ENCODE measurements at places on chromosomes 12 and 14. TPM values are rescaled to one million over a fixed set of nuclear protein-coding genes. Genes with fewer than 3 reads are reported as not detected.

DNA sequence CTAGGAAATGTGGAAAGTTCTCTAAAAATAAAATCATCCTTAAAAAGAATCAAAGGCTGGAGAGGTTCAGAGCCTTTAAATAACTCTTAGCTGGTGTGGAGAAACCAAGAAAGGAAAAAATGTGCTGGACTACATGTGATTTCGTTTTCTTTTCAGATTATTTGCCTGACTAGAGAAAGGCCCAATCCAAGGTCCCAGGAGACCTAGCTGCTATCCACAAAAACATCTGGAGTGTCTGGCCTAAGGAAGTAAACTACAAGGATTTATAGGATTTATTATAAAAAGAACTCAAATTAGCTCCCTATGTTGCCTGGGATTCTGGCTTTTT lies 774 bp upstream of the TMEM30B start:
- DNase-seq: no peak

The SCARB1 gene
- total RNA-seq: 14.7 TPM

DNA sequence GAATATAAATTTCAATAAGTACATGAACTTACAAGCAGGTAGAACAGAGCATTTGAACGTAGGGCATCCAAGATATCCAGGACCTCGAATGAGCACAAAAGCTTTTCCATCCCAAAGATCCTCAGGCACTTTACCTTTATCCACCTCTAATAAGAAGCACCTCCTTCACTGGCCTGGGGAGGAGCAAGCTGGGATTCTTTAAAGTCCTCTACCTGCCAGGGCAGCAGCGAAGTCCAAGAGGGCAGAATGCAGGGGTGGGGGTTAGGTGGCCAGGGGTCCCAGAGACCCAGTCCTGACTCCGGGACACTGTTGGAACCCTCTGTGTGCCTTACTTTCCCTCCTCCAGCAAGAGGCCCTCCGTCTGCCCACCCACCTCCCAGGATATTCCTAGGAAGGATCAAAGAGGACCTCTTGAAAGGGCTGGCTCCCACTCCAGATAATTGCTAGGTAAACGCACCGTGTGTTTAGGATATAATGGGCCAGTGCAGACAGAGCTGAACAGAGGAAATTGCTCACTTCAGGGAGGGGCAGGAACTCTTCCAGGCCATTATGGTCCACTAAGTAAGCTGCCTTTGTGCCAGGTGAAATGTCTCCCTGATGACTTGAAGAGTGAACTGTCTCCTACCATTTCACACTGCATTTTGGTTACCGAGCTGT lies 68.1 kb downstream of the TTC9 start:
- DNase-seq: no peak

- DNase-seq: no peak
Measured at GRCh38 chr12:10221846-10222245, 9.2 kb downstream of the GABARAPL1 start.

- DNase-seq: no peak
Measured at GRCh38 chr12:132481771-132482745, 7.9 kb upstream of the FBRSL1 start.

The ANG gene
- total RNA-seq: 5.1 TPM

The E2F7 gene
- total RNA-seq: 4.6 TPM

The CLEC14A gene
- total RNA-seq: 2.6 TPM

- DNase-seq: no peak
Measured at GRCh38 chr12:48985475-48985897, 7.4 kb downstream of the WNT1 start.

GRCh38 chr12:6452245-6452943 lies 552 bp downstream of the TAPBPL start:
- no peak for DNase-seq

GRCh38 chr12:110223777-110224378 lies 57.2 kb upstream of the ATP2A2 start:
- peak; percentile 83 for DNase-seq

The RGS6 gene
- not detected for total RNA-seq

- DNase-seq: no peak
Measured at GRCh38 chr12:81146228-81147225, 68.6 kb downstream of the ACSS3 start.

DNA sequence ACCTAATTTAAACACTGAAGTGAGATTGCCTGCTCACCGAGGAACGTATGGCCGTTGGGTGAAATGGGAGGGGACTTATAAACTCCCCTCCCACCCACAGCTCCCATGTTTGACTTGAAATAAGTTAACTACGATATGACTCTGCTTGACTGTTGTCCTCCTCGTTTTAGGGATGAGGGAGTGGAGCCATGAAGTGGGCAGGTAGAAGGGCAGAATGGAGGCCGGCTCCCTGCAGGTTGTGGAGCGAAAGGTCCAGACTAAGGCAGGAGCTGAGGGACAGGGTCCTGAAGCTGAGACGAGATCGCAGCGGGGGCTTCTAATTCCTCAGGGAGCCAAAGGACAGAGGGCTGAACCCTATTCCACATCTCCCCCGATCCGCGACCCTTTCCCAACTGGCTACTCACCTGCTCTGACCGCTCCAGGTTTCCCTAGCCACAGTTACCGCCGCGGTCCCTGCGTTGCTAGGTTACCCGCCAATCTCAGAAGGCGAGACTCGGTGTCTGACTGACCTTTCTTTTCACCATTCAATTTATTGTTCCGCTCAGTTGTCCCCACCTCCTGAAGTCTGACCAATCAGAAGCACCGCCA lies 577 bp upstream of the TPCN1 start:
- no peak for DNase-seq

DNA sequence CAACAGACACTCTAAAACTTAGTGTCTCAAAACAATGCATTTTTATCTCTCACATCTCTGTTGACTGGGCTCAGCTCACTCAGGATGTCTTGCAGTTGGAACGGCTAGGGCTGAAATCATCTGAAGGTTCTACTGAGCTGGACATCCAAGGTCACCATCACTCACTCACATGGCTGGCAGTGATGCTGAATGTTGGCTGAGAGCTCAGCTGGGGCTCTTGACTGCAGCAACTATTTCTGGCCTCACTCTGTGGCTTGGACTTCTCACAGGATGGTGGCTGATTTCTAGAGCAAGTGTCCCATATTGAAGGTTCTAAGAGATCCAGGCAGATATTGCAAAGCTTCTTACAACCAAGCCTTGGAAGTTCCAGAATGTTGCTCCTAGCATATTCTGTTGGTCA lies 166.5 kb downstream of the ZFP36L1 start:
- DNase-seq: no peak

The KIF21A gene
- total RNA-seq: 2.8 TPM

DNA sequence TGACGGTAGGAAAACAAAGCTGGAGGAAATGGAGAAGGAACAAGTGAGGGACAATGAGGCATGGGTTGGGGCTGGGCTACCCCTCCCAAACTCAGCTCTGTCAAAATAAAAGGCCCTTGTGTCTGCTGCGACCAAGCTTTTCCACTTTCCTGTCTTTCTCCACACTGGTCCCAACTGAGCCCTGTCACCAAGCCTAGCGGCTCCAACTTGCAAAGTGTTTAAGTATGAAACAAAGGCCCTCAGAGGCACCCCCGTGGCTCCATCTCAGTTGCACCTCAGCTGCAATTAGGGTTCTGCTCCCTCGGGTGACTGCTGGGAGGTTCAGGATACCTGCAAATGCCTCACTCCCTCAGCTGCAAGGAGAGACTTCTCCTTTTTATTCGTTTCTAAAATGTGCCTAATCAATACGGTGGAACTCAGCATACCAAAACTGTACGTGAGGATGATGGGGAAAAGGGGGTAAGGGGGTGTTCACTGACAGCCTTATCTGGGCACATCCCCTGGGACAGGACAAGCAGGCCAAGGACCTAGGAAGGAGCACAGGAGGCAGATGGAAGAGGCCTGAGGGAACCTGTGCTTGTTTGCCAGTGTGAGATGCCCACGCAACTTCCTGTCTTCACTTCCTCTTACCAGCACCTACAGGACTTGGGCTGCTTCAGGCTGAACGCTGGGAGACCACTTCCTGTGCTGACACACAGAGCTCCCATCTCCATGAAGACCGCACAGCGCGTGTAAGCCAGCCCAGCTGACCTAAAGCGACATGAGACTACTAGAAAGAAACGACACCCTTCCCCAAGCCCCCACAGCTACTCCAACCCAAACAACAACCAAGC lies 8.9 kb downstream of the VAMP1 start:
- DNase-seq: no peak

DNA sequence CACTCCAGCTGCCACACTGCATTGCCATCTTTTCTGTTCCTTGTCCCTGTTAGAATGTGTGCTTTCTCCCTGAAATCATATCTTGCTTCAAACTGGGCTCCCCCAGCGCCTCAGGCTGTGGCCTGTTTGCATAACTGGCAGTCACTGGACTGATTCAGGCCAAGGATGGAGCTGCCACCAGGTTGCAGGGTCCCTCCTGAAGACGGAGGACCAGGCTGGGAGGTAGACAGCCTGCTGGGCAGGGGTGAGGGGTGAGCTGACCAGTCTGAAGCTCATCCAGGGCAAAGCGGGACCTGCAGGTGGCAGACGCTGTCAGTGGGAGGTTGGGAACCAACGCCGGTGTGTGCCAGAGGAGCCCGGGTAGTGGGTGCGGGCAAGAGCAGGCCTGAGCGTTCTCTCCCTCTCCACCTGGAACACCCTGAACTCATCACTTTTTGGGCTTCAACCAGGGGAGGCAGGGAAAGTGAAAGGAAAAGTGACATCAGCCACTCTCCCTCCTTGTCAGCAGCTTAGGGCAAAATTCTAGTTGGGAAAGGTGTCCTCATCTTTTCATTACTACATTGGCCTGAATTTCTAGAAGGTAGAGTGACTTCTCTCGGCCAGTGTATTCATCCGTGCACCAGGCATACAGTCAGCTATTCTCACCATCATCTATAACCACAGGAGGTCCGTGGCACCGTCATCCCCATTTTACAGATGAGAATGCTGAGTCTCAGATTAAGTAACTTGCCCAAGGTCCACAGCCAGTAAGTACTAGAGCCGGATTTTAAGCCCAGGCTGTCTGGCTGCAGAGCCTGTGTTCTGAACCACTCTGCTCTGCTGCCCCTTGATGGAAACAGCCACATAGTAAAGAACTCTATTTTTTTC lies 219.1 kb downstream of the SLC41A2 start:
- no peak for DNase-seq

DNA sequence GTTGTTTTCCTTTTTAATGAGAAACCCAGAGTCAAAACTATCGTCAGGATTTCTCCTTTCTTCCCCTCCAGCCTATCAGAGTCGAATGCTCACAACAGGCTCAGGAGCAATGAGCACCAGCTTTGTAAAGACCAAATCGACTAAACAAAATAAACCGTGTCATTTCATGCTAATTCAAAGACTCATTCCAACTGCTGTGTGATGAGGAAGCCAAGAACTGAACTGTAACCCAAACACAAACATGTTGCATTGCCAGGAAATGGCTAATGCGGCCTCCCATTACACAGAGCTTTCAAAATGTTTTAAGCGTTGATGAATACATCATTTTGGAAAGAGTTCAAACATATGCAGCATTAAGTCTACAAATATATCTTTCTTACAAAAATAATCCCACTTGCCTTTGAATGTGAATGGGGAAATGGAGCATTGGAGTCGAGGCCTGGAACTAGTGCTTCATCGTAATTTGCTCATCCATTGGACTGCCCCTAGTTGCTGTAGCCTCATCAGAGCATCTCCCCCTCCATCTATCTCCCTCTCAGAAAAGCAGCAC lies 349.5 kb downstream of the GXYLT1 start:
- peak; percentile 62 for DNase-seq

The TMPRSS12 gene
- not detected for total RNA-seq

The IQSEC3 gene
- 1.3 TPM for total RNA-seq

- DNase-seq: no peak
Measured at GRCh38 chr12:113641426-113642030, 169.9 kb upstream of the LHX5 start.

- no peak for DNase-seq
Measured at GRCh38 chr12:53952871-53953734, 1.6 kb upstream of the HOXC12 start.

DNA sequence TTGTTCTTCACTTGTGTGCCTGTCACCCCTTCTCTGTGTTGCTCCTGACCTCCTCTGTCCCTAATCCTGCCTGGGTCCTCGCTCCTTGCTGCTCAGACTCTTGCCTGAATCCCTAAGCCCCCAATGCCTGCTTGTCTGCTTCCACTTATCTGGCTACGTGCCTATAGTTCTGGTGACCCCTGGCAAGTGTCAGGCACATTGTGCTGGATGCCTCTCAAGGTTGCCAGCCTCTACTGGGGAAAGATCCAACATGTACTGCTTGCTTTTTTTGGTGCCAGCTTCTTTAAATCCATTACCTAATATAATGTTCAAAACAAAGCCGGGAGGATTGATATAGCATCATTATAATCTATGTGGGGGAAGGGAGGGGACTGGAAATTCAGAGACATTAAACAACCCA lies 448.0 kb upstream of the CCDC196 start:
- DNase-seq: no peak

DNA sequence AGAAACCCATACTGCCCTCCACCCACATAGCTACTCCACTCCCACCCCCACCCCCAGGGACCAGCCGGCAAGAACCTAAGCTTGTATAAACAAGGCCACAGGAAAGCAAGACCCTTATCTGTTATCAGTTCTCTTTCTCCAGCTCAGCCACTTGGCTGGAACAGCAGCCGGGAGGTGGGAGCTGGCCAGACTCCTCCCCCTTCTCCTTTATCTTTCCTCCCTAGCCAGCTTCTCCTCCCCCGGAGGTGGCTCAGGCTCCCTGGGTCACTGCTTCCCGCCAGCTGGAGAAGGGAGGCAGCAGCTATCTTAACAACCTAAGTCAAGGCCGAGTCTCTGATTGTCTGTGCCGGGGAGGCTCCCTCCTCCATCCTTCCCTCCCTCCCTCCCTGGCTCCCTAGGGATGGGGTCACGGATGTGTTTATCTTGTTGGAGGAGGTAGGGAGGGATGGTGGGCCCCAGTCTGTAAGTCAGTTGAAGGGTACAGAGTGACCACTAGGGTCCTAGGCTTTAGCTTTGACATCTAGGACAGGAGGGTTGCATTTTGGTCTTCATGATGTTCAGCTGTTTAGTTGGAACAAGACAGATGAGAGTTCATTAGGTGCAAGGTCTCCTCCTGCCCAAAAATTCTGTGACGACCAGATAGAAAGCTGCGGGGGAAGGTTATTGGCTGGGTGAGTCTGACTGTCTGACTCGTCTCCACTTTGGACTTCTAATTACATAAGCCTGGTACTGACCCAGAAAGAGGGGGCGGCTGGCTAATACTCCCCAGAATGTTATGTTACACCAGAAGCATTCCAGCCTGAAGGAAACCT lies 29.7 kb downstream of the ZFP36L1 start:
- DNase-seq: no peak

- DNase-seq: peak; percentile 63
Measured at GRCh38 chr12:45944771-45945170, 45.6 kb downstream of the SCAF11 start.

The LRRK2 gene
- 10.8 TPM for total RNA-seq

- DNase-seq: no peak
Measured at GRCh38 chr12:49137476-49137875, 6.3 kb upstream of the TUBA1B start.

Measured in fibroblast of lung (primary cell).